ENCODE measurements at places on chromosomes 1 and 21.

- DNase-seq: no peak
Measured at GRCh38 chr1:26996665-26997064, 3.2 kb downstream of the TRNP1 start.

GRCh38 chr1:951364-951763 is 7.7 kb downstream of the NOC2L start:
- DNase-seq: no peak

- DNase-seq: no peak
Measured at GRCh38 chr21:37338671-37339551, 27.7 kb upstream of the DYRK1A start.

- no peak for DNase-seq
Measured at GRCh38 chr1:27624467-27625178, 10.4 kb downstream of the FGR start.

GRCh38 chr1:204465546-204466415 is 28.8 kb downstream of the PIK3C2B start:
- DNase-seq: no peak

DNA sequence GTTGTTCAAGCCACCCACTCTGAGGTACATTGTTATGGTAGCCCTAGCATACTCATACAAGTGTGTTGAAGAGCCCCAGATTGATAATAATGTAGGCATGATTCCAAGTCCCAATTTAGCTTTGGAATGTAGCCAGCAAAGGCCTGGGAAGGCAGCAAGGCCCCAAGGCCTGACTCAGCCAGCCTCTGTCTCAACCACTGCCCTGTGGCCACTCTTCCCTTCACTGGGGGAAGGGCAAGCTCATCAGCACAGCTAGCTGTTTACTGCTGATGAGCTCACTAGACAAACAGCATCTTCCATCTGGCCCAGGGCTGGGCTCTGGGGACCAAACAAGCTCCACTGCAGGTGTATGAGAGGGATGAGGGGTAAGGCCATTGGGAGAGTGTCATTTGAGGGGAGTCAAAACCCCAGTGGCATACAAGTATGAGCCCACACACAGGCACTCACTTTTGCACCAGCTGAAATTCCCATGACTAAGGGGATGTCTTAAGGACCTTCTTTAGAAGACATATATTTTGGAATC is 2.2 kb upstream of the IRF6 start:
- DNase-seq: peak; percentile 10

DNA sequence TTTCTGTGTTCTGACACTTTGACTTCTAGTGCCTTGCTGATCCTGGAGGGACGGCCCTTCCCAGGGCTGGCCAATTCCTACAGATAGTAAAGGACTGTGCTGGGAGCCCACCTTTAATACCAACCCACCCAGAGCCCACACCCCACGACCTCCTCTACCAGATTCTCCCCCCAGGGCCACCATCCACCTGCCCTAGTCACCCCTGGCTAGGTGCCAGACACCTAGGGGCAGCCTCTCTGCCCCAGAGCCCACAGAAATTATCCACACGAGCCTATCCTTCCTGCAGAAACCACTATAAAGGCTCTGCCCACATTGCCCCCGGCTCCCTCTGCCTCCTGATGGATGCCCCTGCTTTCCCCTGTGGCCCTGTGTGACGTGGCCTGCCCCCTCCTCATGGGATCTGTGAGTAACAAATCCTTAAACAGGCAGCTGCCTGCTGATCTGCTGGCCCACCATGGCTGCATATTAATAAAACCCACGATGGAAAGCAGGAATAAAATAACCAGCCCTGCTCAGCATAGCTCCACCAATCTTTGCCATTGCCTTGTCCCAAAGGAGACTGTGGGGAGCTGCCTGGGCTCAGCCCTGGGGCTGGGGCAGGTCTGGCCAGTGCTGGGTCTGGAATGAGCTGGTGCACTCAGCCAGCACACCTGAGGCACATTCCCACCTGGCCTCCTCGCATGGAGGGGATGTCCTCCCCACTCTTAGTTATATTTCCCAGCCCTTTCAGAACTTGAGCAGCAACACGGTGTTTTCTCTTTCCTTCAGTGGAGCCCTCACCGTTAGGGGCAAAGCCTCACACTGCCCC is 488.5 kb downstream of the NPHP4 start:
- no peak for DNase-seq

GRCh38 chr1:59738152-59738551 is 76.6 kb upstream of the HOOK1 start:
- DNase-seq: no peak

GRCh38 chr1:177585302-177586220 is 384.3 kb downstream of the SEC16B start:
- DNase-seq: peak; percentile 41
